ENCODE measurements at places on chromosomes 1 and 21.

DNA sequence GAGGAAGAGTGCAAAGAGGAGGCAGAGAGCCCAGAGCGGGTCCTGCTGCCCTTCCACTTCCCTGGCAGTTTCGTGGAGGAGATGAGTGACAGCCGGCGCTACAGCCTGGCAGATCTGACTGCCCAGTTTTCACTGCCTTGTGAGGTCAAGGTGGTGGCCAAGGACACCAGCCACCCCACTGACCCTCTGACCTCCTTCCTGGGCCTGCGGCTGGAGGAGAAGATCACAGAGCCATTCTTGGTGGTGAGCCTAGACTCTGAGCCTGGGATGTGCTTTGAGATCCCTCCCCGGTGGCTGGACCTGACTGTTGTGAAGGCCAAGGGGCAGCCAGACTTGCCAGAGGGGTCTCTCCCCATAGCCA, 10.2 kb downstream of the THEMIS2 start:
- no peak for DNase-seq

DNA sequence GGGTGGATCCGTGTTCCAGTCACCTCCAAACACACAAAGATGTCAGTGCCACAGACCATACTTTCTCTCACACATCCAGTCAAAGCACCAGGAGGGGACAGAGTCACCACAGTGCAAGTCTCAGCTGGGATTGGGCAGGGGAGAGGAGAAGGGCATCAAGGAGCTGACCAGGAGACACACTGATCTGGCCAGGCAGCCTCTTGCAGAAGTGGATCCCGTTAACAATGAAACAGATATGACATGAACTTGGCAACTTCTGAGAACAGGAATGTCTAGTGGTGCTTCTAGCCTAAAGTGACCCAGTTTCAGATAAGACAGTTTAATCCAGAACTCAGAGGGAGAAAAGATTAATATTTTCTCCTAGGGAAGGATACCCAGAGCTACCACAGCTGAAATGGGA, 71.0 kb downstream of the HIVEP3 start:
- DNase-seq, result no peak

GRCh38 chr1:1068517-1069055, 5.5 kb downstream of the RNF223 start:
- peak; percentile 76 for DNase-seq

- DNase-seq, result no peak
Measured at GRCh38 chr1:42917241-42917495, 41.5 kb downstream of the SLC2A1 start.

- no peak for DNase-seq
Measured at GRCh38 chr1:77126307-77126706, 92.9 kb downstream of the PIGK start.

GRCh38 chr1:47672622-47673021, 234.8 kb downstream of the FOXD2 start:
- no peak for DNase-seq

DNA sequence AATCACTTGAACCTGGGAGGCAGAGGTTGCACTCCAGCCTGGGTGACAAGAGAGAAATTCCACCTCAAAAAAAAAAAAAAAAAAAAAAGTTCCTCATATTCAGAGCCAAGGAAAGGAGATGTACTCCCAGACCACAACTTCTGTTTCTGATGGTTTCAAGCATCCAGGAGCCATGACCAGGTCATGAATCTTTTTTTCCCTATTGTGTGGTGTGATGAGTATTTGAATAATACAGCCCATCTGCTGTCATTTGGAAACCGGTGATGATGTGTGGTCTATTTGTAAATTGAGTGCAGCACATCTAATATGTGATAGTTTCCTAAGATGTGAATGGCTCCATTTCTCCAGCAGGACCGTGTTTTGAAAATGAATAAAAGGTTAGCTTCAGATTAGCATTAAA, 18.6 kb downstream of the PIK3CD start:
- DNase-seq, result no peak

DNA sequence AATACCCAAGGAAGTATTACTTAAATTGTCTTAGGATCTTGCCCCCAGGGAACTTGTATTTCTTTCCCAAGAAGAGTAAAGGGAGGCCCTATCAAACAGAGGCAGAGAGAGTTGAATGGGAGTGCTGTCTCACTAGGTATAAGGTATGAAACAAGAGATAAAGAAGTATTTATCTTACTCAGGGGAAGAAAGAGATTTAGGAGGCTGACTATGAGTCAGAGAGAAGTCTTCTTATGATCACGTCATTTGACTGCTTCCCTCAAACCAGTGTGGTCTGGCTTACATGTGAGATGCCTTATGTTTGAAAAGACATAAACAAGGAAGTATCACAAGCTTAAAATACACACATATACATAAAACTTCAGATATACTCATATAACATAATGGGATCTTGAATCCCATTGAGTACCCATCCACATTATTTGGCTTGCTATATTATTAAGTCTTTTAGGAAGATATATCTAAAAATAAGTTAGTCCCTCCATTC, 29.6 kb downstream of the DUSP10 start:
- peak; percentile 33 for DNase-seq

- no peak for DNase-seq
Measured at GRCh38 chr21:45824546-45825215, 156.9 kb upstream of the COL6A1 start.

DNA sequence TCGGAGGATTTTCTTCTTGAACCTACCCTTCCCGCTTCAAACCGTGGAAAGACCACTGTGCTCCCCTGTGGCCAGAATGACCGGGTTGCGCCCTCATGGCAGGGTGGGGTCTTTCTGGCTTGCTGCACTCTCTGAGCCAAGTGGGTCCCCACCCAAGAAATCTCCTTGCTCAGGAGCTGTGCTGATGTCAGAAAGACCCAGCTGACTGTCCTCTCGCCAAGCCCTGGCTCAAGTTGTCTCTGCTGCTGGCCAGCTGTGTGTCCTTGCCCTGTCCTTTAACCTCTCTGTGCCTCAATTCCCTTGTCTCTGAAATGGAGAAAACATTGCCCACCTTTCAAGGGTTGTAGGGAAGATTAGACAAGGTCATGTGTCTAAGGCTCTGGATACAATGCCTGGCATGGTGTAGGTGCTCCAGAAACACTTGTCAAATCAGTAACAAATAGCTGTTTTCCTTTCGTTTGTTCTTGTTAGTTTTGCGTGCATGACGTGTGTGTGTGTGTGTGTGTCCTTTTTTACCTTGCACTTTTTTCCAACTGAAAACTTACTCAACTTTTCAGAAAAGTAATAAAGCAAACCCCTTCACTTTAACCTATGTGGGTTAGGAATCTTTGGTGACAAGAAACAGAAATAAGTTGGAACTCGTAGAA, 41.1 kb upstream of the RPL11 start:
- DNase-seq, result no peak

GRCh38 chr1:35702508-35702907, 16.2 kb downstream of the C1orf216 start:
- DNase-seq, result no peak

DNA sequence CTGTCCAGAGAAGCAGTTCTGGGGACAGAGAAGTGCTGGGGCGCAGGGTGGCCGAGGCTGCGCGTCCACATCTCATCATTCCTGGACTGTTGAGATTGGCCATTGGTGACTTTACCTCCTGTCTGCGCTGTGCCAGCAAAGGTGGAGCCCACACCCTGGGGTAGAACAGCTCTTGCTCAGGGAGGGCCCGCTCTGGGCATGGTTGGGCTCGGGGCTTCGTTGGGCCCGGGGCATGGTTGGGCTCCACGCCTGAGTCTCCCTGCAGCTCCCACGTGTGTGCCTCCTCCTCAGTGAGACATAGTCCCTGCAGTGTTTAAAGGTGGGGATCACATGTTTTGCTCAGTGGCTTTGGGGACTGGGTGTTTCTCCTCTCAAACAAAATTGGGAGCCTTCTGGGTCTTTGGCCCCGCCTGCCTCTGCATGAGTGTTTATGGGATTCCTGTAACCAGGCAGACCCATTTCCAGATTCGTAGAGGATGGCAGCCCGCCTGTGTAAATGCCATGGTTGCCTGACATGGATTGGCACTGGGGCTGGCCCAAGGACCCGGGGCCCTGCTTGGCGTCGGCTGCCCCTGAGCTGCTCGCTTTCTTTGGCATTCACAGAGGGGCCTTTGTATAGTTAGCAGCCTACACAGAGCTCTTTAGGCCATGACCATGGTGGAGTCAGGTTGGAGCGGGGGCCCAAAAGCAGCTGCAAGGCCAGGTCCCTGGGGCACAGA, 104.6 kb downstream of the TLR5 start:
- DNase-seq, result no peak

DNA sequence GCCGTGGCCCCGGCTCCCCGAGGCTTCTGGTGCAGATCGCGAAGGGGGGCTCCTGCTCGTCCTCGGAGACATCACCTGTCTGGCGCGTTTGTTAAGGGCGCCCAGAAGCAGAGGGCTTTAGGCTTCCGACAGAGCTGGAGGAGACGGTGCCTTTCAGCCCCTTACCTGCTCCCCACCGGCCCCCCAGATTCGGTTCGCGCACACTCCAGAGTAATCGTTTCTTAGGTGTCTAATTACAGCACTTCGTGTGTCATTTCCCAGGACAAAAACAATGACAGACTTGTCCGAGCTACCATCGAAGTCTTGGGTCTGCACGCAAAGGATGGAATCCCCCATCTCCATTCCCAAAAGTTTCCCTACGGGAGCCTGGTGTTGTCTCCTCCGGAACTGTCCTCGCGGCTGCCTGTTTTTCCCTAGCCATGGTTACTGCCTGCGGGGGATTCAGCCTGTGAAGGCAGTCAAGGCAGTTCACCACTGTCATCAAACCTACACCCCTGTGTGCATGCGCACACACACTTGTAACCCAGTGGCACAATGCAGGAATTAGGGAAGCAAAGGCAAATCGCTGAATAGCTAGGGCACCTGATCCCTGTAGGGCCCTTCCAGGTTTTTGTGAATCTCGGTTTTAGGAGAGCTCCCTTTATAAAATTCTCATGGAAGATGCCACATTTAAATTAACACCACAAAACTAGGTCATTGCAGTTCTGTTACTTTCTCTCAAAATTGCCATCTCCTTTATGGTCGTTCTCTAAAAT, 738 bp upstream of the CDC42BPA start:
- no peak for DNase-seq

- no peak for DNase-seq
Measured at GRCh38 chr1:204166219-204166618, at the start of gene REN. TSS of gene REN (minus strand) at chr1:204166337. CDS start at chr1:204166293, 44 bp downstream.

DNA sequence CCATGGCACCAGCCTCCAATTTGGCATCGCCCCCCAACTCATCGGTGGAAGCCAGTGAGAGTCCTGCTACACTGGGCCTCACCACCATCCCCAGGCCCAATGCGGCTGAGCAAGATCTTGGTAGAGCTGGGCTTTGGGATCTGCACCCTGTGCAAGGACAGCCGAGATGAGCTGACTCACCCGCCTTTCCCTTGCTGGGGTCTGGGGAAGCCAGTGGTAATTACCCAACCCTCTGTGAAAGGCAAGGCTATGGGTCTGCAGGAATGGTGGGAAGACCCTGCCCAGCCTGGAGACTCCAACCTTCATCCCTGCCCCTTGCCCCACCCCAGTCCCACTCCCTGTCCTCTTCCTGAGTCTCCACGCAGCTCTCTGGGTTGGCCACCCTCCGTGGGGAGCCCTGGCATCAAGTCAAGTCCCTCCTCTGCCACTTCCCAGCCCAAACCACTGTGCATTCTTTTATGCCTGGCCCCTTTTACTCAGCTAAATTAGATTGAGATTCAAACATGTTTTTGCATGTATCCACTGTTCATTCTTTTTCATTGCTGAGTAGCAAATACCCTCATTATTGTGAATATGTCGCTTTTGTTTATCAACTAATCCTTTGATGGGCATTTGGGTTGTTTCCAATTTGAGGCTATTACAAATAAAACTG, 8.8 kb downstream of the SMCP start:
- no peak for DNase-seq

DNA sequence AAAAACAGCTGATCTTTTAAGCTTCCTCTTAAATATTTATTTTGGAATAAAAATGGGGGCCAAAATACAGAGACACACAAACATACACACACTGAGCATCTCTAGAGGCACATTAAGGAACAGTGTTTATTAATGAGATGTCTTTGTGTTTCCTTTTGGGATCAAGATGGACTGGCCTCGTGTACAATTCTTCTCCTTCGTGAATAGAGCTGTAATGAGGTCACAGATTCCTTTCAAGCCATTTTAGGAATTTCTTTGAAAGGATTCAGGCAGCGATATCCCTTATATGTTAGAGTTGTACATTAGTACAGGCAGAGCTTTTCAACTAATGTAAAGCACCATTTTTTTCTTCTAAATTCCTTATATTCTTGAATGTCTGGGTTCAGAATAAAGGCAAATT, 295.7 kb downstream of the CHRM3 start:
- DNase-seq, result no peak

DNA sequence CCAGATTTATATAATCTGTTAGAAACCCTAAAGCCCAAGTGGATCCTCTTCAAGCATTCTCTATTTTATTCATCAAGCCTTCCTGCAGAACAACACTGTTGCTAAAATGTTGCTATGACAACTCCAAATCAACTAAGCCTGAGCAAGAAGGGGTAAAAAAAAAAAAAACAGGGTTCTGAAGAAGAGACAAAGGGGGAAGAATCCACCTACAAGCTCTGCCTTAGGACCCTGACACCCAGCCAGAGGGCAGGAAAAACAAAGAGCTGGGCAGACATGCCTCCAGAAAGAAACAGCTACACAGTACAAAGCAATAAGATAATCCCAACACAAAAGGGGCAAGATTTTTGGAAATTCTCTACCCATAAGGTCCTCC, 1.3 kb downstream of the USF1 start:
- no peak for DNase-seq

DNA sequence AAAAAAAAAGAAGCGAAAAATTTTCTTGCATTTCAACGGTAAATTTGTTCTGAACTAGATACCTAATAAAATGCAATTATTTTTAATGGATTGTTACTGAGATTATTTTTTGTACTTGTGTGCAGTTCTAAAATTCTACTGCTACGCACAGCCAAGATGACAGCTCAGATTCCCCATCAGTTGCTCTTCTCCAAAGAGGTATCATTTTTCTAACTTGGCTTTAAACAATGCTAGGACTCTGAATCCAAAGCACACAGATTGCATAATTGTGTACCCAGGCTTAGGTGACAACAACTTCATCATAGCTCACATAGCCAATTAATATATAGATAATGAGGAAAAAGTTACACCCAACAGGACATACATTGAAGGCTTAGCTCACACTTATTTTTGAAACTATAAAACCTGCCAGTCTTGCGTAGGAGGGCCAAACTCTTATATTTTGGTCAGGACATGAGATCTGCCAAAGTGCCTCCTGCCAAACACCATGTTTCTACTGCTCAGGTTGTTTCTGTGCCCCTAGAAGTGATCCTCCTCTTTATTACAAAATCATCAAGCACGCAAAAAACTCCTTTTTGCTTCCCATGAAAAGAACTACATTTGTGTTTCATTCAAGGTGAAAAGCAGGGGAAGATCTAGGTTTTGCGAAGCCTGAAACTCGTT, 10.6 kb upstream of the ZNHIT6 start:
- DNase-seq, result no peak
